Stimulated activated CD8-positive, alpha-beta memory T cell treated with anti-CD3 and anti-CD28 coated beads, Interleukin-15, amount 100 ng/mL, for 4 hours (primary cell): ENCODE measurements at places on chromosomes 7 and 10.
A peak's percentile ranks its signal among the peaks of the same experiment; 100 is the strongest.

DNA sequence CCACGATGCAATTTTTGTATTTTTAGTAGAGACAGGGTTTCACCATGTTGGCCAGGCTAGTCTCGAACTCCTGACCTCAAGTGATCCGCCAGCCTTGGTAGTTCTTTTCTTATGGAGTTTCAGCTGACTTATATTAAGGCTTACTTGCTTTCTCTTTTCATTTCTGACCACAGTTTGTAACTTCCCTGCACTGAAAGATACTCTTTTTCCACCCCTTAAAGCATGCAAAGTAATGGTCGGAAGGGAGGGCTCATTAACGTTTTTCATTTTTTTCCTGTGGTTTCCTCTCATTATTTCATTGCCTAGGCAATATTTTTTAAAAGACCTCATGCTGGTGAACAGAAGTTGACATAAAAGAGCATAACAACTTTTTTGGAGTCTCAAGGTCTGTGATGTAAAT is 27.0 kb downstream of the ADRB1 start:
- DNase-seq, result no peak

DNA sequence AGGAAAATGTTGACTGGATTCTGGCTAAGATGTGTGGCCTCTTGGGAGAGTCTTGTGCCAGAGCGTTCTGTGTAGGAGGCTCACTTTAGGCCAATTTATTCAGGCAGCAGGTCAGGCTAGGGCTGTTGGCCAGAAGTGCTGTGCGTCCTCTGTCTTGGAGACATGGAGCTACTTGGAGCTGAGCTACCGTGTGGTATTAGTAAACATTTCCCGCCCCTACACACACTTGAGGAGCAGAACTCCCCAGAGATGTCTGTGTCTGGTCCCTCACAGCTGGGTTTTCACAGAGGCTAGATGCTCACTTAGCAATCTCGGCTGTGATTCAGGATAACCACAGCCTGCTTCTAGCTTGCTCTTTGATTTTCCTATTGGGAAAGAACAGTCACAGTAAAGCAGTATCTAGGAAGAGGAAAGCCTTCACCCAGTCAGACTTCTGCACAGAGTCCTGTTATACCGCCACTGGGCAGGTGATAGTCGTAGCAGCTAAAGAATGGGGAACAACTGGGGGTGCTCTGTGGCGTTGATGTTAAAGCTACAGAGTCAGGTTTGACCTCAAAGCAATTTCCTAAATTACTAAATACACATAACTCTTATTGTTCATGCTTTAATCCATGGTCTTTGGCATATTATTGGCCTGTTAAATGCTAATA is 86.7 kb downstream of the MDFIC start:
- no peak for DNase-seq

DNA sequence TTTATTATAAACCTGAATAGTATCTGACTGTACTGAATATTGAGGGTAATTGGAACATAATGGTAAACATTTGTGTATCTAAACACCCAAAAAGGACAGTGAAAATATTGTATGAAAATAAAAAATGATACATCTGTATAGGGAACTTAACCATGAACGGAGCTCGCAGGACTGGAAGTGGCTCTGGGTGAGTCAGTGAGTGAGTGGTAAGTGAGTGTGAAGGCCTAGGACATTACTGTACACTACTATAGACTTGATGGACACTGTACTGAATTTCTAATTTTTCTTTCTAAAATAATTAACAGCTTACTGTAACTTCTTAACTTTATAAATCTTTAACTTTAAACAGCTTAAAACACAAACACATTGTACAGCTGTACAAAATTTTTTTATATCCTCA is 454.5 kb upstream of the FZD8 start:
- no peak for DNase-seq

GRCh38 chr7:139265673-139266072 is 34.6 kb downstream of the UBN2 start:
- no peak for DNase-seq

DNA sequence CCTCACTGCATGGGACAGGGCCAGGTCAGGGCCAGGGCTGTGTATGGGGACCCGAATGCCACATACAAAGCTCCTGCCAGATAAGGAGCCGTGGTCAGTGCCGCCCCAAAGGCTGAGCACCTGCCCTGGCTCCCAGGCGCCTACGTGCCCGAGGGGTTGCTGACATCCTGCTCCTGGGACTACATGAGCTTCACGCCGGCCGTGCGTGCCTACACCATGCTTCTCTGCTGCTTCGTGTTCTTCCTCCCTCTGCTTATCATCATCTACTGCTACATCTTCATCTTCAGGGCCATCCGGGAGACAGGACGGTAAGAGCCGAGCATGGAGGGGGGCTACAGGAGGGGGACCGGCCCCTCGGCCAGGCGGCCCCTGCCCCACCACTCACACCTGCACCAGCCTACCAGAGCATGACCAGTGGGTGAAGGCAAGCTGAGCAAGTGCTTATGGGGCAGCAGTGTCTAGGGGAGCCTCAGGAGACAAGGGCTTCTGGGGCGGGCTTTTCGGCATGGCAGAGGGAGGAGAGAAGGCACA is 4.9 kb downstream of the OPN4 start:
- no peak for DNase-seq

DNA sequence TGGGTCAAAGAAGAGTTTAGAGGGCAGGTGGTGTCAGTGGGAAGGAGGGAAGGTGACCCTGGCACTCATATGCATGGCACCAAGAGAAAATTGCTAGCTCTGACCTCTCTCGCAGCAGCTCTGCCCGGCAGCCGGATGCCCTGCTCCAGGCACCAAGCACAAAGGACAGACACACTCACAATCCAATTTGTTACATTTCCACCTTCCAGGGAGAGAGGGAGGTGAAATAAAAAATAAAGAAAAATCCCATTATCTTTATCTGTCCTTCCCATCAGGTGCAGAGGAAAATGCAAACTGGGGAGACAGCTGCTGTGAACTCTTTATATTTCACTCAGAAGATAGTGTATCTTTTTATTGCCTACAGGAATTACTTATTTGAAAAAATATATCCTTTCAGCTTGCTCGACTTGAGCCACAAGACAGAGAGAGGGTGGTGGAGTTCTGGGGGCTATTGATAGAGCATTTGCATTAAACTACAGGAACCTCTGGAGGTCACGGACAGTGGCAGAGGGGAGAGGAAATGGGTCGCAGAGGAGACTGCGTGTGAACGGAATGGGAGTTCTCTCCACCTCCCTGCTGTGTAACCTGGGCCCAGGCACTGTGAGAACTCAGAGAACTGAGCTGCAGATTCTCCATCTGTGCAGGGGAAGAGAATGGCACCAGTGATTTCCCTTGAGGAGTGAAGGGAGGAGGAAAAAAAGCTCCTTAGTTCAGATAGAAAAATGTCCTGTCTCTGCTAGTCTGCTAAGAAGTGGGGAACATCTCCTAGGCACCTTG is 421.4 kb downstream of the PLXNA4 start:
- DNase-seq, result no peak

DNA sequence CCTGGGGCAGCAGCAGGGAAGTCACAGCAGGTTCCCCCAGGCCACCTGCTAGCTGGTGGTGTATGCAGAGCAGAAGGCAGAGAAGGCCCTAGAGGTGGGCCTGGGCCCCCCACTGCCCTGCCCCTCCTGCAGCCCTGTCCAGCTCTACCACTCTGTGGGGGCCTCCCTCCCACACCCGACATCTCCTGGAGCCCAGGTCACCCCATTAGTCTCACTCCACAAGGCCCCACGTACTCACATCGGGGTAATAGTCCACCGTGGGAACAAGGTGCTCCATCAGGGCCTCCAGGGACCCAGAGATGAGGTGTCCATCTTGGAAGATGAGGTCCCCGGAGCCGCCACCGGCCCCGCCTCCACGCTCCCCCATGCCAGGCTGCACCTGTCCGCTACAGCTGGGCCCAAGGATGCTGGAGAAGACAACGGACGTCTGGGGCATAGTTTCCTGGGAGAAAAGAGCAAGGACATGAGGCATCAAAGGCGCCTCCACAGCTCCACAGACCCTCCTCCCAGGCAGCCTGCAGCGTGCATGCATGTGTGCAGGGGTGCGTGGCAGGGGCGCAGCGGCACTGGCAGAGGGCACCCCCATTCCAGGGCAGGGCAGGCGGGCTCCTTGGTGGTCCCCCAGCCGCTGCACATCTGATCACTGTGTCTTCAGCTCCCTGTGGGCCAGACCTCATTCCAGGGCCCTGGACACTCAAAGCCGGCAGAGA is 61.0 kb downstream of the RASGEF1A start:
- no peak for DNase-seq

- DNase-seq, result no peak
These were observed 93.5 kb downstream of the MBL2 start for GRCh38 chr10:52679117-52679516.

- DNase-seq, result no peak
These were observed 92.6 kb downstream of the MLLT10 start for GRCh38 chr10:21626457-21627161.

DNA sequence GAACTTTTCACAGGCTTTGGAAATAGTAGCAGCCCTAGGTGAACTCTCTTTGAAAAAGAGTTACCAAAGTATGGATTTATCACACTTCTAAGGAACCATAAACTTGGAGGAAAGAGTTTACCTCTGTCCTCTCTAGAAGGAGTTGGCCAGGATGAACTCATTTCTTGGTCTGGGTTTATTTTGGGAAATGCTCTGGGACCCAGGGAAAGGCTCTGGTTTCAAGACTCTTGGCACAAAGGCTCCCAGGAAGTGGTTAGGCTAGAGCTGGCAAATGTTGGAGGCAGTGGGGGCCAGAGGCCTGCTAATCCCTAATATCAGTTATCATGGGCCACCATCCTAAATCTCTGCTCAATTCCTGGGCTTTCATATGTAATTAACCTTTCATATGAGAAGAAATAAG is 36.3 kb upstream of the CDK6 start:
- DNase-seq, result no peak

DNA sequence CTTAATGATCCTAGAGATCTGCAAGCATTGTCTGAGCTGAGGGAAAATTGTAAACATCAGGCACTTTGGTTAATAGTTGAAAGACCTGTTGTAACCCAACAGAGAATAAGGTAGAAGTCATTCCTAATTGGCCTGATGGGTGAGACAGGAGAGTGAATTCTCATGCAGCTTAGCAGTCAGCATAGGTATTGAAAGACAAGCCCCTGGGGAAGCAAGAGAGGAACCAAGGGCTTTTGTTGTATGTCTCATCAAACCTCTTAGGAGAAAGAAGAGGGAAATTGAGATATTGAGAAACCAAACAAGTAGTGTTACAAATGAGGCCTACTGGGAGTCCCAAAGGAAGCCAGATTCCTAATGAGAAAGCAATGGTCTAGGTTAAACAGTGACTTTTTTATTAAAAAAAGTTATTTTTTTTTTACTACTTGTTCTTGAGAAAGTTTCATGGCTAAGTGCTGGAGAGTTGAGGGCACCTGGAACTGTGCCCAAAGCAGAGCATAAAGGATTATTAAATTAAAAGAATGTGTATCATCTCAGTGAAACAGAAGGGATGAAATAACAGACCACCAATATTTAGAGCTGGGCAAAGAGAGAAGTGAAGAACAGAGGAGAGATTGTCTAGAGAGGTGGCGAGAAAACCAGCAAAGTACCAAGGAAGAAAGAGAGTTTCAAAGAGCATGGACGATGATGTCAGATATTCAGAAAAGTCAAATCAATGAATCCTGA is 168.9 kb downstream of the CDK14 start:
- DNase-seq, result no peak

DNA sequence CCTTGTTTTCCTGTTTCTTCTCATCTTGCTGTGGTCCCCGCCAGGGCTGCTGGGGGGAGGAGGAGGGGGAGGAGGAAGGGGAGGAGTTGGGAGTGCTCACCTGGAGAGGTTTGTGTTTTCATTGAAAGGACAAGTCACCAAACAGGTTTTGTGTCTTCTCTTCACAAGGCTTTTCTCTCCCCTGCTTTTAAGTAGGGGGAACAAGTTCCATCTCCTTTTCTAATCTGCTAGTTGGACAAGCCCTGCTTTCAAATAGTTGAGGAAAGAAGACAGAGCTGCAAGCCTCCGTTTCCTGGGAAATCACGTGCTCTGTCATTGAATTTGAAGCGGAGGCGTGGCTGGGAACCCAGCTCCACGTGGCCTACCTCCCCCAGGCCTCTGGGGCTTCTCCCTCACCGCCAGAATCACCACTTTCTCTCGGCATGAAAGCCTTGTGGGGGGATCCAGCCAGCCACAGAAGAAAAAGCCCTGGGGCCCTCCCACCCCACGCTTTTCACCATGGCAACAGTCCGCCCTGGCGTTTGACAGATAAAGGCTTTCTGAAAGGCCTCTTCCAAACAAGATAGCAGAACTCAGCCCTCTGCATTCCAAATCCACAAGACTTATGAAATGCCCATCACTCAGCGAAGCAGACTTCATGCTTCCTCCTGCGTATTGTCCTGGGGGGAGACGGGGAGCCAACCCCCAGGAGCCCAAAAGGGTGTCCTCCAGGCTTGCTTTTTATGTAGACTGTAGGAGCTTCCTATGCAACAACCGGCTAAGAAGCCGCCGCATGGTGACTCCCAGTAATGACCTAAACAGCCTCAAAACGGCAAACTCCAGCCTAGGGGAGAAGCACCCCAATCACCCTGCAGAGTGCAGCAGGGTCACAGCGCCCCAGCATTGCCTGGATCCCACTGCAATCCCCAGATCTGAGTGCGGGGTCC is 51.7 kb downstream of the PROSER2 start:
- peak; percentile 51 for DNase-seq

DNA sequence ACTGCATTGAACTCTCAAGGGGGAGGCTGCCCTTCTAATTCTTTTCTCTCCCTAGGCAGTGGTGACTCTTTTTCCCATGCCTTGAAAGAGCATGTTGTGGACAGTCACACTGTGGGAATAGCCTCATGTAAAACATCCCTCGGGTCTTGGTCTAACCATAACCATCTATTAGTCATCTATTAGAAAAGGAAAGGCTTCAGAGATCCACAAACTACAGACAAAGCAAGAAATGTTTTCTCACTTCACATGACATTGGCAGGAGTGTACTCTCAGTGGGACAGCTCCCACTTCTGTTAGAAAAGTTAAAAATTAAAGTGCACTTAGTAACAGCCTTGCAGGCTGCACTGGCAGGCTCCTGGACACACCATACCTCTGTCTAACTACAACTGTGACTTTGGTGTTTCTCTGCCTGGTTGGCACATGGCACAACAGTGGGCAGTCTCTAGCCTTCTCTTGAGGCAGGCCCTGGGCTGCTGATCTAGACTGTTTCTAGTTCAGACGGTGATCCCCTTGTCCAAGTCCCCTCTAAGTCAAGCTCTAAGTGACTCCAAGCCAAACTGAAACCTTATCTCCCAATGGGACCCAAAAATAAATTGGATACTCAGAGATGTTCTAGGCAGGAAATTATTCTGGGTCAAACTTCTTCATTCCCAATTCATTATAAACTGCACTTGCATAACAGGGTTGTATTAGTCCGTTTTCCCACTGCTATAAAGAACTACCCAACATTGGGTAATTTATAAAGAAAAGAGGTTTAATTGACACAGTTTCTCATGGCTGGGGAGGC is 57.9 kb upstream of the ITGB1 start:
- DNase-seq, result no peak
